ENCODE measurements at places on chromosomes 1 and 21.

- DNase-seq, result no peak
Observed at GRCh38 chr1:149879556-149879955, 19.8 kb upstream of the BOLA1 start.

DNA sequence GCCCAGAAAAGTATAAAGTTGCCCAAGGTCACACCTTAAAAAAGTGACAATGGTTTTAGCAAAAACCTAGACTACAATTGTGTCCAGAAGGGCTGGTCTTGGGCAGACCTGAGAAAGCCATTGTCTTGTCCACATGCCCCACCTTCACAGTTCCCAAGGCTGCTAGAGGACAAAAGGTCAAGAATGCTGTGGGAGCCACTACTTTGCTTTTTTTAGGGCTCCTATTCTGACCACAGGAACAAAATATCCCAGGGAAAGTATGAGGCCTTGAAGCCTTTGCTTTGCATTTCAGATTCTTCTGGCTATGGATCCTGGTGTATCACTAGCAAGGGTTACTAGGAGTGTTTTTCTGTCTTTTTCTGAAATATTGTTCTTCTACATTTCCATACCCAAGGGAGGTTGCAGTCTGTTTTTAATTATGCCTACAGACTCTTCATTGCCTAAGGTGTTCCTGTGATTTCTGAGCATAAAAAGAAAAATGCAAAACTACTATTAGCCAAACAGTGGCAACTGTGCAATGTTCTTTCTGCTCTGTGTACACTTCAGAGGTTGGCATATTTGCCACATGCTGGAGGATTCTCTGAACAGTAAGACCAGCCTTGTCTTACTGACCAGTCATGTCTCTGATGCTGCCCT, 10.7 kb downstream of the C1orf162 start:
- no peak for DNase-seq

DNA sequence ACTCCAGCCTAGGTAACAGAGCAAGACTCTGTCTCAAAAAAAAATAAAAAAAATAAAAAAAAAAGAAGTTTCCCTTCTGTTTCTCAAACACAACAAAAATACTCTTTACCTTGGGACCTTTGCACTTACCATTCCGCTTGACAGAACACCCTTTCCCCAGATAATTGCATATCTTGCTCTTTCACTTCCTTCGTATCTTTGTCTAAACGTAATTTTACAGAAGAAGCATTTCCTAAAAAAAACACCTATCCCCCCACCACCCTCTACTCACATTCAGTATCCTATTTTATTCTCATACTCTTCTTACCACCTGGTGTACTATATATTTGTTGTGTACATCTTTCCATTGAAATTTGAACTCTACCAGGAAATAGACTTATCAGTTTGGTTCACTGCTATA, 32.7 kb downstream of the ASH1L start:
- DNase-seq, result peak; percentile 53

- DNase-seq, result no peak
Observed at GRCh38 chr1:240285540-240285939, 193.9 kb downstream of the FMN2 start.

GRCh38 chr1:165217958-165218357, 138.6 kb downstream of the LMX1A start:
- DNase-seq, result no peak

DNA sequence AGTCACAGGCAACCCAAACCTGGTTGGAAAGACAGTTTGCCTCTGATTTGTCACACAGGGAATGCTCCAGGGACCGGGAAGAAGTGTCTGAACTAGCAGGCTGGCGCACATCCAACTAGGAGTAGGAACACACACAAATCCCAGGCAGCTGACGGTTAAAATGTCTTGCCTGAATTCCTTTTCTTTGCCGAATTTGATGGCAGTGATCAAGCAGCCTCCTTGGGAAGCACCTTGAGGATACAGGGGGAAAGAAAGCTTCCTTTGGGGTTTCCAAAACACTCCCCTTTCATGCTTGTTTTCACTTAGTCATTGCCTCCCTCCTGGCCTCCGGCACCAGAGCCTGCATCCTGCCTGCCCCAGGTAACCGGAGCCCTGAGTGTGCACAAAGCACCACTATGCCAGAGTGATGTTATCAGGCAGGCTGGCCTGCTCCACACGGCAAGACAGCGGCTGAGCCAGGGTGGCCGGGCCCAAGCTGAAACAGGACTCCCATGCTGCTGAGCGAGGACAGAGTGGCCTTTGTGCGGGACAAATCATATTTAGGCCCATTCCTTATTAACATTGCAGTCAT, 193.8 kb downstream of the LMX1A start:
- DNase-seq, result no peak

GRCh38 chr21:37552496-37553029, 186.0 kb downstream of the DYRK1A start:
- DNase-seq, result no peak

DNA sequence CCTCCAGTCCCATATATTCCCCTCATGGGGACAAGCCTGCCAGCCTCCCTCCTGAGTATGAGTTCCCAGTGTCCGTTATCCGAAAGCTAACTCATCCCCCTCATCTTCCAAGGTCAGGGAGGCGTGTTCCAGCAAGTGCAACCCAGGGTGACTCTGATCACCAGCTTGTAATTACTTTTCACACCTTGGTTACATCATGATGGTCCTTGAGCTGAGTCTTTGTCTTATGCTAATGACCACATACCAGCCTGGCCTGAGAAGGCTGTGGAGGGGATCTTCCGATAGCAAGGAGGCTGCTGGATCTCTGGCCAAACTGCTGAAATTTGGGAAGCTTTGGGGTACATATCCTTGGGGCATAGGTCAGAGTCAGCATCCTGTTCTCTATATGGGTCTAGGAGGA, 99.6 kb downstream of the DDX20 start:
- DNase-seq, result no peak

DNA sequence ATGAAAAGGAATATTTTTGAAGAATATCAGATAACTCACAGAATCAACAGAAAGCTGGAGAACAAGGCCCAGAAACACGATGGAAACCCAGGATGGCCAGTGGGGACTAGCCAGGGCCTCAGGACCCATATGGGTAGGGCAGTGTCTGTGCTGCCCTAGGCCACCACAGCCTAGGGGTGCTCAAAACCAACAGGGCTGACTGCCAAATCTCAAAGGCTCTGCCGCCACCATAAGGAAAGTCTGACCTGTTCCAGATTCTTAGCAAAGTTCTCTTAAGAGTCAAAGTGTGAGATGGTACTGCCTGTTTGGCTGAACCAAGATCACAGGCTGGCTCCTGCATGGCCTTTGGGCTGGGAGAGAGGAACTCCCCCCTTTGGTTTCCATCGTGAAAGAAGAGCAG, 164.7 kb upstream of the CTTNBP2NL start:
- no peak for DNase-seq

GRCh38 chr1:65360648-65361047, 51.3 kb downstream of the DNAJC6 start:
- DNase-seq, result no peak

- DNase-seq, result no peak
Observed at GRCh38 chr1:107950464-107950863, 14.5 kb downstream of the VAV3 start.
